ENCODE measurements at places on chromosomes 2 and 18. TPM values are rescaled to one million over a fixed set of nuclear protein-coding genes. Genes with fewer than 3 reads are reported as not detected.

DNA sequence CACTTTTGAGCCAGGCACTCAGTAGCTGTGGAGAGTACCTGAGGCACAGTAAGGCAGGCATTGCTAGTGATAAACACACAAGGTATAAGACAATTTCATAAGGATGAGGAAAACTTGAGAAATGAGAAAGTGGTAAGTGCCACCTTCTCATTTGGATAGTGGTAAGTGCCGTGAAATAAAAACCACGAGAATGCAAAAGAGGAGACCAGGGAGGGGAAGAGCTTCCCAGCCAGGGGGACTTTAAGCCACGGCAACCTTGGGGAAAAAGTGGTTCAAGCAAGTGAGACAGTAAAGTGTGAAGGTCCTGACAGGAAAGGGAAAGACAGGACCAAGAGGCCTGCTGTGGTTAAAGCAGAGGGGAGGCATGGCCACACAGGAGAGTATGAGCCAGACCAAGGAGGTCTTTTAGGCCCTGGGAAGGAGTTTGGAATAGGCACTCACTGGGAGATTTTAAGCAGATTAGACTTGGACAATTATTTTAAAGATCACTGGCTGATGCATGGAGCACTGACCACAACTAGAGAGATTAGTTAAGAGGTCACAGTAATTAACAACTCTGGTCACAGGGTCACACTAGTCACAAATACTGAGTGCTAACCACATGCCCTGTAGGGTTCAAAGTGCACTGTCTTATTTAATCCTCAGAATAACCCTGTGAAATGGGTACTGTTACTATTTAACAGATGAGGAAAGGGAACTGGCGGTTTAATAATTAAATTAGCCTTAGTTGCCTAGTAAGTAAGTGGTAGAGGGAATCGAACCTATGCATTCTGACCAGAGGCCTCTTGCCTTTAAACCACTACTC is 50.1 kb downstream of the THOC1 start:
- H3K27me3 ChIP-seq, result no peaks in the 10 kb centered on the region
- H3K4me1 ChIP-seq, result no peaks in the 10 kb centered on the region
- H3K27ac ChIP-seq, result no peak overlapping the region
- DNase-seq, result no peak
- H3K4me3 ChIP-seq, result no peak overlapping the region
- peaks cover 77% of the 10 kb centered on the region for H3K36me3 ChIP-seq

RNF138 gene
- 34.0 TPM for total RNA-seq

PLGLB2 gene
- 3.2 TPM for total RNA-seq

REG1B gene
- total RNA-seq, result not detected

GRCh38 chr18:23259701-23260681 is 124.7 kb downstream of the CABLES1 start:
- no peak overlapping the region for H3K27ac ChIP-seq
- DNase-seq, result no peak
- H3K4me3 ChIP-seq, result no peak overlapping the region
- no peaks in the 10 kb centered on the region for H3K27me3 ChIP-seq

GLI2 gene
- total RNA-seq, result not detected

LHCGR gene
- total RNA-seq, result not detected

DNA sequence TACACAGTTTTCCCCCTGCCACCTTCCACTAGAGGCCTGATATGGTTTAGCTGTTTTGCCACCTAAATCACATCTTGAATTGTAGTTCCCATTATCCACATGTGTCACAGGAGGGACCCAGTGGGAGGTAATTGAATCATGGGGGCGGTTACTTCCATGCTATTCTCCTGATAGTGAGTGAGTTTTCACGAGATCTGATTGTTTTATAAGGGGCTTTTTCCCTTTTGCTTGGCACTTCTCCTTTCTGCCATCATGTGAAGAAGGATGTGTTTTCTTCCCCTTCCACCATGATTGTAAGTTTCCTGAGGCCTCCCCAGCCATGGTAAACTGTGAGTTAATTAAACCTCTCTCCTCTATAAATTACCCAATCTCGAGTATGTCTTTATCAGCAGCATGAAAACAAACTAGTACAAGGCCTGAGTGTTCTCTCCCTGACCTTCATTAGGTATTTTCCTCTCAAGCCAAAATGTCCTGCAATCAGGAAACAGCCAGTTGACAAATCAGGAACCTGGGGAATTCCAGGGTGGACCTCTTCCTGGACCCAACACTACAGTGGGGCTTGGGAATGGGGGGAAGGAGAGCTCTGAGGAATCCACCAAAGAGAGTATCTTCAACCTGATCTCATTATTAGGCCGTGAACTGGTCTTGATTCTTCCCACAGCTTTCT is 129.9 kb downstream of the TXNL1 start:
- no peaks in the 10 kb centered on the region for H3K4me1 ChIP-seq
- no peaks in the 10 kb centered on the region for H3K27me3 ChIP-seq
- DNase-seq, result no peak
- no peak overlapping the region for H3K4me3 ChIP-seq

TMEM200C gene
- total RNA-seq, result not detected

NT5C1B gene
- not detected for total RNA-seq
